ENCODE measurements at places on chromosomes 1 and 21.

GRCh38 chr1:239458144-239458500 lies 71.8 kb downstream of the CHRM3 start:
- DNase-seq: no peak

DNA sequence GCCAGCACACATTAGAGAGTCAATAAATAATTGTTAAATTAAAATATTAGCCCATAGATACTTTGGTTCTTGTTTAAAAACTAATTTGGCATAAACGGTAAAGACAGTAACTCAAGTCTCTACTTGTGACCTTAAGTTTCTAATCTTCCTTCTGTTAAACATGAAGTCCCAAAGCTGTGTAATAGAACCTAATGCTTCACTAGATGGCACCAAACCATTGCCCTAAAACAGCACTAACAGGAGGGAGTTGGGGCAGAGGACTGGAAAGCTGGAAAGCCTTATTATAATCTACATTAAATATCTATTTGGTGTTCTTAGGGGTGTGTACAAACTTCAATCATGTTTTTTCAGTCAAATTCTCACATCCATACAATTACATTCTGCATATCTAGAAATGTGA lies 176.7 kb downstream of the OLFM3 start:
- no peak for DNase-seq

DNA sequence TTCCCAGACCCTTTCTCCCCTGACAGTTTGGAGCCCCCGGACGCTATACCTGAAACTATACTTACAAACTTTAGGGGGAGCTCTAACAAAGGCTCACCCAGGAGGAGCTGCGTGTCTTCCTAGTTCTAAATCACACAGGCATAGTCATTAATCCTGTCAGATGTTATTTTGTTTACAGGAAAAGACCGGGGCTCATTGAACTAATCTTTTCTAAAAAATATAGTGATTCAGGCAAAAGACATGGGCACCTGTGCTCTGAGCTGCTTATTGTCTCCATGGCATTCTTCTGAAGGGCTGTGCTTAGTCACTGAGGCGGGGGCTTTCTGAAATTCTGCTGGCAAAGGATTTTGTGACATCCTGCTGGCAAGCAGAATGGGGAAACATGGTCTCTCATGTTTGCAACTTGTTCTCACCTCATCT lies 1577.0 kb downstream of the NCAM2 start:
- DNase-seq: no peak

- no peak for DNase-seq
These were observed 13.0 kb downstream of the NES start for GRCh38 chr1:156664046-156664766.

GRCh38 chr1:98253145-98253544 lies 332.3 kb upstream of the DPYD start:
- DNase-seq: no peak

- no peak for DNase-seq
These were observed 46.4 kb upstream of the TRABD2B start for GRCh38 chr1:48043622-48044021.

DNA sequence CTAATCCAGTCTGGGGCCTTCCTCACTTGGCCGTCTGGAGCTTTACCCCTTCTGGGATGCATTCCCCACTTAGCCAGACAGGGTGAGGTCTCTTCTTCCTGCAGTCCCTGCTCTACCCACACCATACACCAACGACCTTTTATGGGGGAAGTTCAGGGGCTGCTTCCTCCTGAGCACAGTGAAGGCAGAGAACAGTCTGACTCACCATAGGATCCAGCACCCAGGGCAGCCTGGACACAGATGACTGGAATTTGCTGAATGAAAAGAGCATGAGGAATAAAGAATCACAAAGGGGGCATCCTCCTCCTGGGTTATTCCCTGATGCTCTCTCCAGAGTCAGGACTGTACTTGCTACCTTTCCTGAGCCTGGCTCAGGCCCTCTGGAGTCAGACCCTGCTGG lies 4.6 kb upstream of the FOXE3 start:
- DNase-seq: no peak

DNA sequence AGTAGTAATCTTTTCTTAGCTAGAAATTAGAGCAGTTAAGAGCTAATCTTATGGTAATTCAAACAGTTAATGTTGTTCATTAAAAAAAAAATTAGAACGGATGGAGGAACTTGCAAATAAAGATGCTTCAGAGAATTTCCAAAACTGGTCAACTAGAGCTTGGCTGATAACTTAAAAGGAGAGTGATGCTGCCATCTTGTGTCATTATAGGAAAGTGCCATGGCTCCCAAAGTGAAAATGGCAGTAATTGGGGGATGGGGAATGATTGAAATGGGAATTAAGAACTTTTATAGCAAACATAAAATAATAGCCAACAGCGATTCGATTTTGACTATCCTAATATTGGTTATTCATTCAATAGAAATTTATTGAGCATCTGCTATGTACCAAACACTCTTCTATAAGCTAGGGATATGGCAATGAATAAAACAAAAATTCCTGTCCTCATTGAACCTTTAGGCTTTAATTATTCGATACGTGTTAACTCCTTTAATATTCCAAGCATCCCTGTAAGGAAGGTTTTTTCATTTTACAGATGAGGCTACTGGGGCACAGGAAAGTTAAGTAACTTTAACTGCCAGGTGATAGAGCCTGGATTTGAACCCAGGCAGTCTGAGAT lies 5.7 kb upstream of the PLPP3 start:
- DNase-seq: no peak

- DNase-seq: no peak
These were observed 71.4 kb upstream of the GORAB start for GRCh38 chr1:170460414-170461155.

DNA sequence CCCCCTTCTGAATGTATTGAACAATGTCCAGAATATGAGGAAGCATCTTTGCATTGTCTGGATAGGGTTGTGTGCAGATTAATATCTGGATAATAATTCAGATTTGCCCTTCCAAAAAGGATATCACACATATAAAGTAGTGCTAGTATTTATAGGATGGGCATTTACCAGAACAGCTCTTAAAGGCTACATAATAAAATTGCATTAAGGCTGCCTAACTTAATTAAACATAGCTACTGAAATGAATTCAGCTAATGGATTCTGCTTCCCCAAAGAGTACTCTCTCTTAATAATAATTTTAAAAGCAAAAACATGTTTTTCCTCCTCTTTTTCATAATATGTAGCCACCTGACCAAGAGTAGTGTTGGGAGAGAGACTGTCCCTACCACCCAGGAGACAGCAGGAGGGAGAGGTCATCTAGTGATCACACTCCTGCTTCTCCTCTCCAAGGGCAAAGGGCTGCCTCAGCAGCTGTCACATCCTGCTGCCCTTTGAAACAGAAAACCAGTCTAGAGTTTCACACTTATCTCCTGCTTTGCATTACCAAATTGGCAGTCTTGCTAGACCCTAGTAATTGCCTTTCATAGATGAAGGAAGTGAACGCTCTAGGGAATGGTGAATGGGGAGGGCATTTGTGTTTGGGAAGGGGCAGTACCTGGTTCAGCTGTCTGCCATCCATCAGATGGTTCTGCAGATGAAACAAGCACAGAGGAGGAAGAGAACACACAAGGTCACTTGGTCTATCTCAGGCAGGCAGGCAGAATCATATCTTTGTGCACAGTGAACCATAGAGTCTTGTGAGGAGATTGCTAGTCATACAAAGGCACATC lies 29.3 kb upstream of the DDAH1 start:
- DNase-seq: no peak

DNA sequence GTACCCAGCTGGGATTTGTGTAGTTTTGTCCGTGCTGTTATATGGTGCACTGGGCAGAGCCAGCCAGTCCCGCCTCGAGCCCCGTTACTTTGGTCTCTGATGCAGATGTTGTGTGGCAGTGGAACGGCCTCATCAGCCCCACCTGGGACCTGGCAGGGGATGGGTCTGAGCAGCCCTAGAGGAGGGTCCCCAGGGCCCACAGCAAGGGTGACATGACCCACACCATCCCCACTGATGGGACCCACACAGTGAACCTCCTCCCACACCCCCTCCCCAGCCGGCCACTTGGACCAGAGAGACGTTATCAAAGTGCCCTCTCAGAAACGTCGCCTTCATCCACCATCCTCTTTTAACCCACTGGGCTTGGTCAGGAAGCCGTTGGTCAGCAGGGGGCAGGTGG lies 42.0 kb upstream of the PCBP3 start:
- DNase-seq: no peak

DNA sequence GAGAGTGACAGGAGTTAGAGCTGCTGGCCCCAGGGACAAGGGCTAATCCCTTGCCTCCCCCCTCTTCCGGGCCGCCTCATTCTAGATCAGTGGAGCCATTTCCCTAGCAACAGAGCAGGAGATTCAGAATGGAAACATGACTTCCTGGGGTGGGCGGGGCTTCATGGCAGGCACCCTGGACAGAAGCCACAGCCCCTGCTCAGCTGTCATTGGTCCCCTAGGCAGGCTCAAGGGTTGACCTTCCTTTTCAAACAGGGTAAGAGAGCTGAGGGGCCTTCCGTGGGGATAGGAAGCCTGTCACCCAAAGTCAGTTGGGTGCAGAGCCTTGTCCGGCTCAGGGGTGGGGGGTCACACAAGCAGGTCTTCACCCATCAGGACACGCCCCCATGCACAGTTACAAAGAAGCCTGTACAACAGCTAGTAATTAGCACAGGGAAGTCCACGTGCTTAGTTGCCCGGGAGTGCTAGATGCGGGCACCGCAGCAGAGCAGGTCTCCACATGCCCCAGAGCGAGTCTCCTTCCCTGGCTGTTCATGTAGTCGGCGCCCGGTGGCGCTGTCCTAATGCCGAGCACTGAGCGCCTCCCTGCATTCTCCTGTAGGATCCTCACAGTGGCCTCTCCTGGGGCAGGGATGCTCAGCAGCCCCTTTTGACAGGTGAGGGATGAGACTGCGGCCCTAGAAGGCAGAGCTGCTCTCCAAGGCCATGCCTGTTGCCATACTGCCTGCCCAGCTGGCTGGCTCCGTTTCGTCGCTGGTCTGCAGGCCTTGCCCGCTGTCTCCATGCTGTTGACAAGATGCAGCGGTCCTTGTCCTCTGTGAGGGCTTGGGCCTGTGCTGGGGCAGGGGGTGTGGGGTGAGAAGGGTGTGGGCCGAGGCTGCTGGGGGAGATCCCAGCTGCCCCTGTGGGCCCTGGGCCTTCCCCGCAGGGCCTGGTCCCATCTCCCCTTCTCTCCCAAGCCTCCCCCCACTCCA lies 5.1 kb downstream of the TMEM201 start:
- DNase-seq: no peak

GRCh38 chr1:36650200-36651065 lies 167.7 kb upstream of the CSF3R start:
- peak; percentile 16 for DNase-seq

- no peak for DNase-seq
These were observed 91.7 kb upstream of the CD34 start for GRCh38 chr1:208002672-208003071.

- no peak for DNase-seq
These were observed 68.3 kb upstream of the ABCD3 start for GRCh38 chr1:94349853-94350252.

- DNase-seq: no peak
These were observed 162.5 kb upstream of the SYT6 start for GRCh38 chr1:114316204-114316603.

DNA sequence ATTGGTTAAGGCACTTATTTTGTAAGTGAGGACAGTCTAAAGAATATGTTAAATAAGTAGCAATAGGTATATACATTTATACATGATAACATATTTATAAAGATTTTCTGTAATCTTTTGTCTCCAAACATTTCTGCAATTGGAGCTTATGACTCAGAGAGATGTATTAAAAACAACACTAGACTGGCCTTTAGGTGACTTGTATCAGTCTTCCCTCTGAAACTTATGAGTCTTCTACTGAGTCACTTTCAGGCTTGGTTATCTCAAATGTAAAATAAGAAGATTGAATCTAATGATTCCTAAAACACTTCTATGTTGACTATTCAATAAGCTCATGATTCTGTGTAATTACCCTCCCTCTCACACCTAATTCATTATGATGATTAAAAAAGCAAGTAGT lies 672.6 kb upstream of the NEGR1 start:
- DNase-seq: no peak

GRCh38 chr1:107454791-107455190 lies 314.0 kb downstream of the NTNG1 start:
- DNase-seq: no peak

DNA sequence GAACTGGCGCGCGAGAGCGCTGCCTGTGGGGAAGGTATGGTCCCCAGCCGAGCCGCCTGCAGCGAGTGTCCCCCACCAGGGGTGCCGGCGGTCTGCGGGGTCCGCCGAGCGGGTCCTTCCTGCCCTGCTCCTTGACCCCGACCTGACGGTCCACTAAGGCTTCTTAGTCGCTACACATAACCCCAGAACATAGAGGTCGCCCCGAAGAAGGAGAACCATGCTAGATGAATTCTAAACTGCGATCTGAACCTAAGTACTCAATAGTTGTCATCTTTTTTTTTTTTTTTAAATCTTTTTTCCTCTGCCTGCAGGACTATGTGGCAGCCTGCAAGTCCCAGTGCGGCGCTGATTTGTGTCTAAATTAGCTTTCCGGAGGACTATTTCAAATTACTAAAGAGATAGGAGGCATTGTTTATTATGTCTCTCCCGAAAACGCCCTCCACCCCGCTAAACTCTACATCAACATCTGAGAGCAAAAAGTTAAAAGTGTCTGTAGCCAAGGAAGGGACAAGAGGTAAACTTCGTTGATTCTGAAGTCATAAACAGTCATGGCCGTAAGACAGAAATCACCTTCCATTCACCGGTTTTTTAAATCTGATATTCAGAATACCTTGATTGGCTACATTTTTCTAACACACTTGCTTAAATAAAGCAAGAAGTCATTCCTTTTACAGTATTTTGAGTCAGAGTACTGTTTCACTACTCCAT lies 476 bp downstream of the AXDND1 start:
- no peak for DNase-seq

DNA sequence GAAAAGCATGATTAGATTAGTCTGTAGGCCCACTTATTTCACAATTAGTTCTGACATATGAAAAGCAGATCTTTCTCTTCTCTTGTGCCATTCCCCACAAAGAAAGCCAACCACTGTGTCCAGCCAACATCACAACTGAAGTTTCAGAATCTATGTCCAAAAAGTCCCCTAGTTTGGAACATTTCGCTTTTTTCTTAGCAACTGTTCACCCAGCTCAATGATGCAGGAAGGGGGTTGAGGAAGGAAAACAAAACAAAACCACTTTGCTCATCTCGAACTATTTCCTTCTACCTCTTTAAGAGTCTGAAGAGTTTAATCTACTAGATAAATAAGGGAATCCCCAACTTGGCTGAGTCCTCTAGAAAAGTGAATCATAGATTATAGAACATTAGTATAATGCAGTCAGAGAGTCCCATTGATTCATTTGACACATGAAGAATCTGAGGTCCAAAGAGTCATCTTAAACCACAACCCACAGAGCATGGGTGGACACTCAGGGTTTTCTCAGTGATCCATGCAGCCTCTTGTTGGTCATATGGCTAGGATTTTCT lies 159.3 kb upstream of the SGIP1 start:
- no peak for DNase-seq

DNA sequence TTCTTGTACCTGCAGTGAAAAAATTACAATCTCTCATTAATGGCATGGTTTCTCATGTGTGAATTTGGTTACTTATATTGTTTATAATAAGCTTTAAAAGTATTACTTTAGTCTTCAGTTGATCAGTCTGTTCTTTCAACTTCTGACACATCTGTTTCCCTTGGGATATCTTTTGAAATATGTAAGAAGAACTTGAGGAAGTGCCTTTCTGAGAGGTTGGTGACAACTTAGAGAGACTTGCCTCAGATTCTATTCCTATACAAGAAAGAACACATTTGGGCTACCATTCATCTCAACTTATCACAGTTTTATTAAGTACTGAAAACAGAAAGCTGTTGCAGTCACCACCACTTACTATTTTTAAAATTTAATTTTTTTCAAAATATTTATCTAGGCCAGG lies 8.1 kb downstream of the AKNAD1 start:
- no peak for DNase-seq

- DNase-seq: no peak
These were observed 741 bp downstream of the DUSP10 start for GRCh38 chr1:221740993-221741702.
